Activated CD8-positive, alpha-beta memory T cell treated with anti-CD3 and anti-CD28 coated beads for 4 hours (primary cell): ENCODE measurements at places on chromosomes 3 and 15.

DNA sequence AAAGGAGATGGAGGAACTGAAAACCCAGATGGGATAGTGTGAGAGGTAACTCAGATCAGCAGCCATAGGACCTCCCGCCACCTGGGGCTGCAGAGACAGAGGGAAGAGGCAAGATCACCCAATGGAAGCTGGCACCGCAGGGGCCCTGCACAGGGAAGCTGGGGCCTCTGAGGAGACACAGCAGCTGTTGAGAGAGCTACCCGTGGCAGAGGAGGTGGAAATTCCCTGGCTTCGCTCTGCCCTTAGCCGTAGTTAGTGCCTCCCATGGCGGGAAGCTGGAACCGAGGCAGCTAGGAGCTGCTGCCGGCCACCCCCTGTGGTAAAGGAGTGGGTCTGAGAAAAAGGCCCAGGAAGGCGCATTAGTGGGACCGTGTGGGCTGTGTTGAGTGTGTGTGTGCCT lies 18.0 kb upstream of the PLXNA1 start:
- DNase-seq: no peak

- peak; percentile 65 for DNase-seq
These were observed 65.6 kb downstream of the RHCG start for GRCh38 chr15:89430530-89431341.

DNA sequence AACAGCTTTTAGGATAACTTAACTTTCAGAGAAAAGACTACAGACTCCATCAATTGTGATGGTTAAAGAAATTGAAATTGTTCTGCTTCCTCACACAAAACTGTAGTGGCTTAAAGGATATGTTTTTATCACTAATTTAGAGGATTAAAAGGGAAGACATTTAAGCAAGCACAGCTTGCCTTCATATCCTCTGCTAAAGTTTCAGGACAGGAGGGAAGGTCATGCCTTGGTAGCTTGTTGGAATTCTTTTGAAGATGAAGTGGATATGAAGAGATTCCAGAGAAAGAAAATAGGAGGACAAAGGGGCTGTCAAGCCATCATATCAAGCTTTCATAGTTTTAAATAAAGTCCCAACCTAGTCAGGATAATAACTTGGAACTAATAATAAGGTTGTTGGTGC lies 33.1 kb downstream of the CCDC80 start:
- no peak for DNase-seq

- DNase-seq: no peak
These were observed 38.5 kb downstream of the SLCO2A1 start for GRCh38 chr3:133991209-133991608.

GRCh38 chr15:25525741-25526140 lies 86.9 kb upstream of the UBE3A start:
- DNase-seq: no peak

DNA sequence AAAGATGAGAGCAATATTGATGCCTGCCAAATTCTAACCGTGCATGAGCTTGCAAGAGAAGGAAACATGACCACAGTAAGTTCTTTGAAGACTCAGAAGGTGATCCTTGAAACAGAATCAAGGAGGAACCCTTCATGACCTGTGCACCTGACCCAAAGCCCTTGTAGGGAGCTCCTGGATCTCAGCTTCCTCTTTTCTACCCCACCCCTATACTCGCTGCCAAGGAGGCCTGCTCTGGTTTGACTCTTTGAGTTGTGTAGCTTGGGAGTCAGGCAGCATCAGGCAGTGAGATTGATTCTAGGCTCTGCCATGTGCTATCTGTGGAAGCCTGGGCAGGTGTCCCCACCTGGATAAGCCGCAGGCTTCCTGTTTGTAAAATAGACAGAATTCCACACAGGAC lies 10.6 kb downstream of the TTC21A start:
- DNase-seq: no peak

- DNase-seq: no peak
These were observed 4.8 kb downstream of the SMAD6 start for GRCh38 chr15:66706840-66707239.

- DNase-seq: no peak
These were observed 23.3 kb downstream of the RTP3 start for GRCh38 chr3:46521096-46521495.

GRCh38 chr3:169658311-169658931 lies 5.1 kb downstream of the MECOM start:
- no peak for DNase-seq

GRCh38 chr3:113213896-113214587 lies 2.7 kb downstream of the BOC start:
- no peak for DNase-seq

DNA sequence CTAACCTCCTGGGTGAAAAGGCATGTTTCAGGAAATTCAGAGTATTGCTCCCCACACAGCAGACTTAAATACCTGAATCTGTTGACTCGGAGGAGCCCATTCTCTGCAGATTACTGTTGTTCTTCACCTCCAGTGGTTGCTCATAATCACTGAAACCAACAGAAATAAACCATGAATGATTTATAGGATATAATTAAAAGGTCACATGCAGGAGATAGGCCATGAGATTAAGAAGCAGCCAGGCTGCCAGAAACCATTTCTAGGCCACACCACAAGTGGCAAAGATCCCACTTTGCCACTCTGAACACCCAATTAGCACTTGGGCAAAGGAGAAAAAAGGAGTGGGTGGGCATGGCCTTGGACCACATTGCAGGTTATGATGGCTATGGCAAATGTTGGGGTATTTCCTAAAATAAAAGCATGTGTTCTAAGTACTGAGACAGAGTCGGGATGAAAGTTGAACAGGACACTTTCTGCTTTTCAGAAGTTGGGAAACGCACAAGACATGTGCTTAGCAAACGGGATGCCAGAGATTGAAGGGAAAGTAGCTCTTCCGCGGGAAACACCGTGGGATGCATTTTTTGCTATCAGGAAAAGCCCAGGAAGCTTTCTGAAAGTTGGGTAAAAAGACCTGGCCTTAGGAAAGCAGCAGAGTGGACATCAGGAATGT lies 1.5 kb downstream of the CDC25A start:
- DNase-seq: no peak

GRCh38 chr15:96029172-96029571 lies 301.3 kb upstream of the NR2F2 start:
- DNase-seq: no peak

GRCh38 chr3:88713233-88713691 lies 394.2 kb upstream of the EPHA3 start:
- DNase-seq: no peak

DNA sequence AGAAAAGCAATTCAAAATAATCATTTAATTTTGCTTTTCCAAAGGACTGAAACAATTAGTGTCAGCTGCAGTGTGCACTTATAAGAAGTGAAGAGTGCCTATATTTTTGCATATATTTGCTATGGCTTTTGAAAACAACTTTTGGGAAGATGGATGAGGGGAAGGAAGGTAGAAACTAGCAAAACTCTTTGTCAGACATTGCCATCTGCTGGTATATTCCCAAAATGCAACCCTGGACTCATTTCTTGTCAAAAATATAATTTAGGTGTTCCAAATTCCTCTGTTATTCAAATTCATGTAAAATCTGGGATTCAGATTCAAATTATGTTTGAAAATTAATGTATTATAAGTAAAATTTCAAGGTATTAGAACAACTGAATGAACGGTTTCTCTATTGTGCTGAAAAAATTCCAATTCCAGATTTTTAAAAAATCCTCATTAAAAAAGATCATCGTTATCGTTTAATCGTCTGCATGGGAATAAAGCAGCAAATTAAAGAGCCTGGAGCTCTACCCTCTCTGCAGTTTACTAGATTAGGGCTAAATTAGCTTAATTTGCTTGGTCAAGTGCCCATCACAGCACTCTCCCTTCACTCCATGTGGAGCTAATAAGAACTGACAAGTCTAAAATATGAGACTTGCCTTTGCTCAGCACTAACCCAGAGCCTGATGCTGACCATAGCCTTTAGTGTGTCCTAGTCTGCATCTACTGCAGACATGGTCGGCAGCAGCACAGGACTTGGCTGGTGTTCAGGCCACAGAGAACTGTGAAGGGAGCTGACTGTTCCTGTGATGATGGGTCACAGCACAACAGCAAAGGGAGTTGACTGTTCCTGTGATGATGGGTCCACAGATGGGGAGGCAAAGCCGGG lies 67.9 kb upstream of the MITF start:
- no peak for DNase-seq

GRCh38 chr15:26970712-26971210 lies at the start of gene GABRG3:
Gene GABRG3, plus strand, starts transcription at chr15:26971181.
- no peak for DNase-seq

DNA sequence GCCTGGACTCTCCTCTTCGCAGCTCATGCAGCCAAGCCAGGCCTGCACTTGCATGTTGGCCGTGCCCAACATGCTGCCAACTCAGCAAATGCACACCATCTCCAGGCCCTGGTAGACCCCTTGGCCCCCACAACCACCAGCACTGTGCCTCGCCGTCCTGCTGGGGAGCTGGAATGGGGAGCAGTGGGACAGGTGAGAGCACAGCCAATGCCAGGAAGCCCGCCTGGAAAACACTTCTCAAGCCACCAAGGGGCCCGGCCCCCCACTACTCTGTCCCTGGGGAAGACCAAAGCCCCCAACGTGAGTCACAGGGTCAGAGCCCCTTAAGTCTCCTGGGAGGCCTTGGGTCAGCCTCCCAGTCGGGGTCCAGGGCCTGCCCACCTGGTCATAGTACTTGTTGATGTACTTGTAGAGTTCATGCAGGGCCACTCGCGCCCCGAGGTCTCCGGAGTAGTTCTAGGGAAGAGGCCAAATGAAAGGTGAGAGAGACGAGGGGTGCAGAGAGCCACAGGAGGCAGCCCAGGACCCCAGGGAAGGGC lies 24.5 kb downstream of the PLXNB1 start:
- no peak for DNase-seq

- no peak for DNase-seq
These were observed 17.5 kb downstream of the LMCD1 start for GRCh38 chr3:8519156-8519555.
